ENCODE measurements at places on chromosomes 3 and 15.

DNA sequence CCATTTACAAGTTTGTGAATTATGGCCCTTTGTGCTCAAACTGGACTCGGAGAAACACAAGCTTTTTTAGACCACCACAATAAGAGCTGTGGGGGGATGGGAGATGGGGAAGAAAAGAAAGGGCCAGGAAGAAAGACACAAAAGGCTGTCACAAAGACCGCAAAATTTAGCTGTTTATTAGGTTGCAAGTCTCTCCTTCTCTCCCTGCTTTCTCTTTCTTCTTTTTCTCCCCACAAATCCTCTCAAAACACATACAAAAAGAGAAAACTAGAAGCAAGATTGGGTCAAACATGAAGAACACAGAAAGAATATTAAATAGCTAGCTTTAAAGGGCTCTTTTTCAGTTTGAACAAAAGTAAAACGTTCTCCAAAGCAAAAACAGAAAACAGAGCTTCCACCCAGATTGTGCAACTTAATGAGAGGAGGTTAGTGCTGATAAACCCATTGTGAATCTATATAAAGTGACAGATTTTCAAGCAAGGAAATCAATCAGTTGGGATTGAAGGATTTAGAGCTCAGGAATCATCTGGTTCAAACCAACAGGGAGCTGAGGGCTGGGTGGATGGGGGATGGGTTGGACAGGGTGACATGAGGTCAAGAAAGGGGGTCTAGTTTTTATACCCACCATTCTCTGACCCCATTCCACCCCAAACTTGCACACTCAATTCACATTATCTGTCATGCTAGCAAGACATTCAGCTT lies 87.3 kb downstream of the DHX30 start:
- no peak for DNase-seq

GRCh38 chr15:57919754-57920153 lies 145.8 kb downstream of the ALDH1A2 start:
- DNase-seq = no peak

DNA sequence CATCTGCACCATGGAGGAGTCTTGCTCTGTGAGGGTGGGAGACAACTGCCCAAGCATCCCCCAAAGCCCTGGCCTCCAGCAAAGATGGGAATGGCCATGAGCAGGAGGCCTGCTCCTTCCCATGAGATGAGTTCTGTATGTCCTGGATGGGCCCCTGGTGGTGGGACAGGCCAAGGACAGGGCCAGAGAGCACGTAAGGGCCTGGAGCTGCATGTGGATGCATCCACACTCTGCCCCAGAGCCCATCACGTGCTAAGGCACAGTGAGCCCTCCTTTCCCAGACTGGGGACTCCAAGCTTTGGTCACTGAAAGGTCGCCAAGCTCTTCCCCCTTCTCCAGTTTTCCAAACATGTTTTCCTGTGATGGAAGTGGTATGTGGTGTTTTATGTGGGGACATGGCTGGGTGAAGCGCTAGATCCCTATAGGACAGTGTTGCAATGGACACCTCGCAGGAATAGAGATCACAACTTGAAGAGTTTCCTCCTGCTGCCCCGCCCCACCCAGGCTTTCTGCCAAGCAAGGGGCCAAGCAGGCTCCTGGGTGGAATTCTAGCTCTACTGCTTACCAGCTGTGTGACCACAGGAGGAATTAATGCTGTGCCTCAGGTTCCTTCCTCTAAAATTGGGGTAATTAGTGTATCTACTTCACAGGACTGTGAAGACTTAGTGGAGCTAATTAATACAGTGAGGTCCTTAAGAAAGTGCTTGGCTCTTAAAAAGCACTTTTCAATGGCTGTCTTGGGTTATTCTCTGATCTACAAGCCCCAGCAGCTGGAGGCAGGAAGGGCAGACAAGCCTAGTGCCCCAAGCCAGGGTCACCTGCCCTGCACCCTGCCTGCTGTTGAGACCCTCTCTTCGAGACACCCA lies 106.4 kb upstream of the RPL32 start:
- DNase-seq = no peak

GRCh38 chr15:89332446-89332845 lies 2.2 kb downstream of the POLG start:
- DNase-seq = no peak

DNA sequence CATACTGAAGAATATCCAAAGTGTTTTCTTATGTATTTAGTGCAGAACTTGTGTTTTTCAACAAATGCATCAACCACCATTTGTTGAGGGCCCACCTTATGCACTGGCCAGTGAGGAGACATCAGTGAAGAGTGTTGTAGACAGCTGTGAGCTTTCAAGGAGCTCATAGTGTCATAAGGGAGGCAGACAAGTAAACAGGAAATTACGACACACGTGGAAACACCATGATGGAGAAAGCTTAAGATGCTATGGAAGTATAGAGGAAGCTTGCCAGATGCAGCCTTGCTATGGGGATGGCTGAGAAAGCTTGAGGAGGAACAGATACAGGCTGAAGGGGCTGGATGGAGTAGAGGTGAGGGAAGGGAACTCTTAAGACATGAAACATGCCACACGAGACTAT lies 50.8 kb upstream of the PSMD6 start:
- DNase-seq = no peak

DNA sequence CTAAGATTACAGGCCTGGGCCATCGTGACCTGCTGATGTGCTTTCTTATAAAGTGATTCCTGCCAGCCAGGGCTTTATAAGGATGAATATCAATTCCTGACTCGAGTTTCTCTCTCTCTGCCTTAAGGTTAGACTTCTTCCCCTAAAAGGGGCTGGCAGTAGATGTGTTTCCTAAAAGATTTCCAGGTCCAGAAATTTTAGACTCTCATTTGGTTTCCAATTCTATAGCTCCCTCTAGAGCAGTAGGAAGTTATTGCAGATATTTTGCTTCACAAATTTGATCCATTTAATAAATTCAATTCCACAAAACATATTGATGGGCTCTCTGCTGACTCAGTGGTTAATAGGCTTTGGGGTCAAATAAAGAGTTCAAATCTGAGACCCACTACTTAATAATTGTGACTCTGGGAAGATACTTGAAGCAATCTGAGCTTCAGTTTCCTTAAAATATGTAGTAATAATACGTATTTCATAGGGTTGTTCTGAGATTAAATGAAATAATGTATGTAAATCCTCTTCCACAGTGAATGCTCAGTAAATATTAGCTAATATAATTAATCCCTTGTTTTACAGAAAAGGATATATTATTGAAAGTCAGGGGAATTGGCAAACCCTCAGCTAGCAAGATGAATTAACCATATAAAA lies 2.1 kb downstream of the TRIM69 start:
- peak; percentile 55 for DNase-seq

- no peak for DNase-seq
Measured at GRCh38 chr3:23754215-23754614, 51.5 kb upstream of the UBE2E1 start.

GRCh38 chr3:180546863-180547262 lies 55.1 kb upstream of the TTC14 start:
- DNase-seq = no peak

- DNase-seq = no peak
Measured at GRCh38 chr3:186492385-186492984, 51.7 kb downstream of the CRYGS start.

DNA sequence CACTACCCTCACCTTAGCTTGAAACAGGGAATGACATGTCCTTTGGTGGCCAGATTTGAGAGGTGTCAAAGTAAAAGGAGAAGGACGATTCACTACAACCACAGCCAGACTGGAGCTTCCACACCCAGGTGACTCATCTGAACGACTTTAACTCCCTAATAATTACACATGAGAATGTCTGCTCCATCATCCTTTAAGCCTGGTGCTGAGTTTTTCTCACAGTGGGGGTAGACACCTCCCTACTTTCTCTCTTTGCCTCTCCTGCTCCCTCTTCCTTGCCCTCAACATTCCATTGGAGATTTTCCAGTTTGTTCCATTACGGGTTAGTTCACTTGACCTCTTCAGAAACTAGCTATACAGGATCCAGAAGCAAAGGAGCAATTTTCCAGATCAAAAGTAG lies 154.3 kb upstream of the BHLHE40 start:
- no peak for DNase-seq

GRCh38 chr3:37945807-37946530 lies 44.6 kb upstream of the VILL start:
- no peak for DNase-seq

DNA sequence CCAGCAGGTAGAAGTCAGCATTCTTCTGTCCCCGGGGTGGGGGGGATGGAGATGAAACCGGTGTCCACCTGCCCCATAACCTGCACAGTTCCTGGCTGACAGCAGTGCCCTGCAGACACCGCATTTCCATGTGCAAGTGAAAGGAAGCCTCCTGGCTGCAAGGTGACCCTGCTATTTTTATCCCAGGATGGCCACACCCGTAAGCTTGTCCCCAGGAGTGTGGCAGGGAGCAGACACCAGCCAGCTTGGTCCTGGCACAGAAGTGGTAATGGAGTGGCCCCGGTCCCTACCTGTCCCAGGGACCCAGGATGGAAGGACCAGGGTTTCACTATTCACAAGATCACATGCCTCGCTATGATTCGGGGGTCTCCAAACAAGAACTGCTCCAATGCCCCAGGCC lies 85.3 kb upstream of the RPL32 start:
- no peak for DNase-seq

- DNase-seq = peak; percentile 39
Measured at GRCh38 chr15:59400103-59400813, 27.6 kb upstream of the MYO1E start.

- no peak for DNase-seq
Measured at GRCh38 chr3:114361391-114361790, 67.6 kb downstream of the TIGIT start.

DNA sequence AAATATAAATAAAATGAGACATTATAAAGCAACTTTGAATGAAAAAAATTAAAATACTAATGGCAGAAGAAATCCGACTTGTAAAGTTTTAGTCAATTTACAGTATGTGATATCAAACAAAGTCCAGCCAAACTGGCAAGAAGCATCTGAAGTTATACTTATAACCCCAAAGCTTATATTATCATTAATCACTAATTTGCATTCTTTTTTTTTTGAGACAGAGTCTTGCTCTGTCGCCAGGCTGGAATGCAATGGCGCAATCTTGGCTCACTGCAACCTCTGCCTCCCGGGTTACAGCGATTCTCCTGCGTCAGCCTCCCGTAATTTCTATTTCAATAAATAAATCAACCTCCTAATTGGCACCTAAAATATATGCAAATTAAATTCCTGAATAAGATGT lies 80.1 kb downstream of the AQR start:
- DNase-seq = no peak

DNA sequence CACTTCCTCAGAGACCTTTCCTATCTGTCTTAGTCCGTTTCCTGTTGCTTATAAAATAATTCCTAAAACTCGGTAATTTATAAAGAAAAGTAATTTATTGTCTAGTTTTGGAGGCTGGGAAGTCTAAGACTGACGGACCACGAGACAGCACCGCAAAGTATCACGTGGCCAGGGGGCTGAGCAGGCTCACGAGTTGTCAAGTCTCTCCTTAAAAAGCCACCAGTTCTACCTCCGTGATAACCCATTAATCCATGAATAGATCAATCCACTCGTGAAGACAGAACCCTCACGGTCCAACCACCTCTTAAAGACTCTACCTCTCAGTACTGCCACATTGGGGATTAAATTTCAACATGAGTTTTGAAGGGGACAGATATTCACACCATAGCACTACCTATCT lies 821 bp downstream of the LINS1 start:
- peak; percentile 14 for DNase-seq

- DNase-seq = no peak
Measured at GRCh38 chr15:22989576-22990477, 9.7 kb upstream of the CYFIP1 start.

DNA sequence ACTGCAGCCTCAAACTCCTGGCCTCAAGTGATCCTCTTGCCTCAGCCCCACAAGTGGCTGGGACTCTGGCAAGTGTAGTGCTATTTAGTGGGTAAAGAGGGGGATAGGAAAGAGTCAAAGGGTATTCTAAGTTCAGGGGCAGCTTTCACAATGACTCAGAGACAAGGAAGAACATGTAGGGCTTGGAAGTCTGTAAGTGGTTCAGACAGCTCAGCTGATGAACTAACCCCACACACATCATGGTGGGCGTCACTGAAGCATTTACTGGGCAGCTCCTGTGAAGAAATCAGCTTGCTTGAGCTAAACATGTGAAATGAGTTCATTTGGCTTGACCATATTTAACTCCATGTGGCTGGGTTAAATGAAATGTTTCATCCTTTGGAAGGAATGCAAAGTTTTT lies 34.6 kb upstream of the THSD4 start:
- DNase-seq = no peak

DNA sequence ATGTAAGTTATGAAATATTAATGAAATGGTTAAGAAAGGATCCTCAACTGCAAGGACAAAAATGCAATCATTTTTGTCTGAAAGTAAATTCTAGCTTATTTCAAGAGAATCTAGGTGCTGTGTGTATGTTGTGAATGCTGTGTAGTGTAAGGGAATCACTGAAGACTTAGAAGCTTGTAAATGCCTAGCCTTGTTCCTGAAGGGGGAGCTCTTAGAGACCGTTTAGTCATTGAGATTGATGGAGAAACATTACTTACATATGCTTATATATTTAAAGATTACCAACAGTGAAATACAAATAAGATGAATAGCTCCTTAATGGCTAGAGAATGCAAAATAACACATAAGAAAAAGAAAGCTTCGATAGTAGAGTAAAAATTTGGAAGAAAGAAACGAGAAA lies 67.9 kb downstream of the CNTN4 start:
- DNase-seq = no peak

DNA sequence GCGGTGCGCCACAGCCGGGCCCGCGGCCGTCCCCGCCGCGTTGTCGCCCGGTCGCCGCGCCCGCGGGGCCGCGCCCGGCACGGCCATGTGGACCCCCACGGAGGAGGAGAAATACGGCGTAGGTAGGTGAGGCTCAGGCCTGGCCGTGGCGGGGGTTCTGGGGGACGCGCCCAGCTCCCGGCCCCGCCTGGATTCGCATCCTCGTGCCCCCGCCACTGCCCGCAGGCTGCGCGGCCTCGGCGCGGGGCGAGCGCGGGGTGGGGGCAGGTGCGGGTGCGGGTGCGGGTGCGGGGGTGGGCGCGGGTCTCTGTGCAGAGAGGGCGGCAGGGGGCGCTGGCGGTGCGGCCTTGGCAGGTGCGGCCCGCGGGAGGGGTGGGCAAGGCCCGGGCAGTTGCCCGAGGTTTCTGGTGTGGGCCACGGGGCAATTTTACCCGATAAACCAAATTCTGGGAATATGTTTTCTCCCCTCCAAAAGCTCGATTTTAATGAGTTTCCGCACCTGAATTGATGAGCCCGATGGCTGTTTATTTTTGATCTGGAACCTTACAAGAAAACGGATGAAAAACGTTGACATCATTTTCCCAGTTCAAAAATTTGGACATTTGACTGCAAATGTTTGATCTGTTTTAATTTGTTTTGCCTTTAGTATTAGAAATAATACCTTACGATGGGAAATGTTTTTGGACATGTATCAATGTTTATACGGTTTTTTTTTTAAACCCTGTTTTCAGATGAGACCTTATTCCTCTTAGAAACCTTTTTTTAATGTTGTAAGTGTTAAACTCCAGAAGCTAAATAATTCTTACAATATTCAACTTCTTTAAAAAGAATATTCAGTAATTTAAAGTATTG lies 678 bp downstream of the DOCK3 start:
- DNase-seq = peak; percentile 18

DNA sequence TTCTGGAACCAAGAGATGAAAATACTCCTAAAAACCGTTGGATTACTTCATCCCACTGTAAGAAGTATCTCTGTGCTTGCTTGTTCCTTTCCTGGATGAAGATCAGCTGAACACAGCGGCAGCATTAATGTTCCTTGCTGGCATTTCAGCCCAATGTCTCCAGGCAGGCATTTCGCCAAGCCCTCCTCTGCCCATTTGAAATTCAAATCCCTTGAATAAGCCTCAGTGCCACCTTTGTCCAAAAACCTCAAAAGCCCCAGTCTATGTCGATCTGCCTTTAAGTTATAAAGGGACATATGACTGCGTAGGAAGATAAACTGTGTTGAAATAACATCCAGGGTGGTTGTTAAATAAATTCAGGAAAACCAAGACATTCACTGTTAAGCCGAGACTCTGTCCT lies 156.8 kb upstream of the PDZRN3 start:
- no peak for DNase-seq
